ENCODE measurements at places on chromosomes 4 and X.

GRCh38 chr4:33493231-33493630 is 2751.1 kb downstream of the ARAP2 start:
- DNase-seq: no peak

- peak; percentile 59 for DNase-seq
Measured at GRCh38 chr4:163544407-163545038, 50.0 kb downstream of the TMA16 start.

DNA sequence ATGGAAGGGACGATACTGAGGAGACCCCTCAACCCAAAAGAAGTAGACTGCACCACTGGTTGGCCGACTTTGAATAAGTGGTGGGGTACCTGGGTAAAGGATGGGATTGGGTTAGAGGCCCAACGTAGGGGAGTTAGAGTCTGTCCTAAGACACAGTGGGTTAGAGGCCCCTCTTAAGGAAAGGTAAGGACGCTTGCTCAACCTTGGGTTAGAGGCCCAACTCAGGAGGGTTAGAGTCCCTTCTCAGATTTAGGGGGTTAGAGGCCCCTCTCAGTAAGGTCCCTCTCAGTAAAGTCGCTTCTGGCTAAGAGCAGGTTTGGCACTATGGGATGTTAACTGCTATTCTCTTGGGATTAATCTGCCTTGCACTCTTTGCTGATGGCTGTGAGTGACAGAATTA is 81.3 kb downstream of the ACOX3 start:
- DNase-seq: no peak

GRCh38 chrX:55028040-55028439 is 2.7 kb downstream of the ALAS2 start:
- DNase-seq: no peak

GRCh38 chr4:130542953-130543352 is 1447.0 kb downstream of the C4orf33 start:
- no peak for DNase-seq
